ENCODE measurements at places on chromosomes 12 and 14.

DNA sequence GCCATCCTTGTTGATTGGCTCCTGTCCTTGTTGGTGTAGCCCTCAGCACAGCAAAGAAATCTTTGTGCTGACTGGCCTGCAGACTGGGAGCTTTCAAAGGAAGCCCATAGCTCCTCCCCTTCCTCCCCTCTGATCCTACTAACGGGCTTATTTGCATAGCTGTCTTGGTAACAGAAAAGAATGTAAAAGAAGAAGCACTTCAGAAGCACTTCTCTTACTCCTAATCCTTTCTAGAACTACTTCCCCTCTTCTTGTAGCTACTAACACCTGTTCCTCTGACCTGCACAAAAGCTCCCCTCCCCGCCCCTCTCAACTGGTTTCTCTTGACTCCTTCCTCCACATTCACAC lies 14.3 kb upstream of the RIC8B start:
- H3K27ac ChIP-seq, result peak overlapping the region; percentile 30
- H3K36me3 ChIP-seq, result no peaks in the 10 kb centered on the region
- no peak for DNase-seq
- H3K27me3 ChIP-seq, result no peaks in the 10 kb centered on the region
- peaks cover 5% of the 10 kb centered on the region for H3K4me1 ChIP-seq

DNA sequence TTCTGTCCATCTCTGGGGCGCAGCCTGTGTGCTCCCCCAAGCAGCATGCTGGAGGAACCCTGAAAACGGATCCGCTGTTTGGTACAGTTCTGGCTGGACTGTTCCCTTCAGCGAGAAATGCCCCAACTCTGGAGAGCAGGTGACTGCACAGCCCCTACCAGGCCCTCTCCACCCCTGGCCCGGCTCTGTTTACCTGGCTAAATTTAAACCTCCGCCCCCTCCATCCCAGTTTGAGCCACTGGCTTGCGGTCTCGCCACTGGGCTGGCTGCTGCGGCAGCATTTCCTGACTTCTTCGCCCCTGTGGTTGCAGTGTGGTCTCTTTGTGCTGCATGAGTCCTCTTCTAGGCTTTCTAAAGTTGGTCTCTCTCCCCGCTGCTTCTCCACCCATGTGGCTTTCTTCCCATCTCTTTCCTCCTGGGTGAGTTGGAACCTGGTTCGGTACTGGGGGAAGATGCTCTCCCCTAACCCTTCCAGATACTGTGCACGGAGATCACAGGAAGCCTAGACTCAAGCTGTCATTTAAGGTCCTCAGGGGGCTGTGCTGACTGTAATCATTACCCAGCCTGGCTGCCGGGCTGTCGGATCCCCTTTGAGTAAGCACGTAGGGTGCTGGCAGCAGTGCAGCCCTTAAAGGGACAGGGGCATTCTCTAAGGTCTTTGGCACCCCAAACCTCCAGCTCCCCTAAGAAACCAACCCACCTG lies 60.6 kb downstream of the FBXL14 start:
- no peaks in the 10 kb centered on the region for H3K36me3 ChIP-seq
- no peak overlapping the region for H3K4me3 ChIP-seq
- peak overlapping the region; percentile 36 for H3K27ac ChIP-seq
- no peak for DNase-seq
- peaks cover 57% of the 10 kb centered on the region for H3K27me3 ChIP-seq

- no peaks in the 10 kb centered on the region for H3K36me3 ChIP-seq
- DNase-seq, result no peak
- no peaks in the 10 kb centered on the region for H3K4me1 ChIP-seq
- H3K27ac ChIP-seq, result no peak overlapping the region
- peaks cover 9% of the 10 kb centered on the region for H3K27me3 ChIP-seq
Measured at GRCh38 chr12:123057513-123058265, 77.2 kb downstream of the ARL6IP4 start.

DNA sequence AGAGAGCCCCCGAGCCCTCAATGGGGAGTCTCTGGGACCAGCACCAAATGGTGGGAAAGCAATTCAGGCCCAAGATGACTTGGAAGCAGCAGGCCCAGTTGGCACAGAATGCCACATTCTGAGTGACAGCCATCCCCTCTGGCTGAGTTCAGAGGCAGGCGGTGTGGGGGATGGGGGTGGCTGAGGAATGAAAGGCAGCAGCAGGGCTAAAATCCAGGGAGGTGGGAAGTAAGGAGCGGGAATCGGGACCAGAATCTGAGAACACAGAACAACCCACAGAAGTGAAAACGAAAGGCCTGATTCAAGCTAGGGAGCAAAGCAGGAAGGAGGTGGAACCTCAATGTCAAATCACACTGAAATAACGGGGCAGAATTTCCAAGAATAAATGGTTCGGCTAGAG lies 171.2 kb downstream of the CALM1 start:
- H3K27ac ChIP-seq, result peak overlapping the region; percentile 86
- peaks cover 1% of the 10 kb centered on the region for H3K36me3 ChIP-seq
- DNase-seq, result no peak
- peaks cover 9% of the 10 kb centered on the region for H3K4me1 ChIP-seq
- H3K4me3 ChIP-seq, result no peak overlapping the region

GRCh38 chr14:20775043-20775442 lies 6.0 kb upstream of the RNASE6 start:
- peaks cover 8% of the 10 kb centered on the region for H3K4me1 ChIP-seq
- H3K27me3 ChIP-seq, result no peaks in the 10 kb centered on the region
- H3K27ac ChIP-seq, result no peak overlapping the region
- H3K4me3 ChIP-seq, result no peak overlapping the region
